ENCODE measurements at places on chromosomes 3 and 15.

DNA sequence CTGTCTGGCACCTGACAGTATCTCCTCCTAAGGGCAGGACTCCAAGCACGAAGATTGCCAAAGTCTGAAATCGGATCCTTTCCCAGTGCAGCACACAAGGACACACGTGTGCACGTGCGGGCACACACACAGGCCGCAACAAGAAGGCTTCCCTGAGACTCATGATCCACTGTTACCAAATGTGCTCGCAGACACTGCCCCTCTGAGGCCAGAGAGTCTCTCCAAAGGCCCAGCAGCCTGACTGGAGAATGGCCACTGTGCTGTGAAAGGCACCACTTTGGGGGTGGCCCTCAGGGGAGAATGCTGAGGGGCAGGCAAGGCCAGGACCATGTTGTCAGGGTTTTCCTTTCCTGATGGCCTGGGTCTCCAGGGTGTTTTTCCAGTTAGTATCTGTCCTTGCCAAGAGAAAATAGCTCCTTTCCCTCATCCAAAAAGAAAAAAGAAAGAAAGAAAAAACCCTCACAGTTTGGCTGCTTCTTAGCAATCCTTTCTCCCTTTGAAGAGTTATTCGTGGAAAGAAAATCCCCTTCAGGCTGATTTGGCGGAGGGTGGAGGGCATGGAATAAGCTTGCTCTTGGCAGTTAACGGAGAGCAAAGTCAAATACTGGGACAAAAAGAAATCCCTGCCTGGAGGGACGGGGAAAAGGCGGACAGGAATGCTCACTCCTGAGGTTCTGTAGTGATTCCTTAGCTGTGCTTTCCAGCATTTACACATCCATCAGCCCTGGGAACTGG is 112.2 kb upstream of the ETV5 start:
- DNase-seq: no peak

- no peak for DNase-seq
Observed at GRCh38 chr3:38147421-38147820, 9.0 kb downstream of the MYD88 start.

DNA sequence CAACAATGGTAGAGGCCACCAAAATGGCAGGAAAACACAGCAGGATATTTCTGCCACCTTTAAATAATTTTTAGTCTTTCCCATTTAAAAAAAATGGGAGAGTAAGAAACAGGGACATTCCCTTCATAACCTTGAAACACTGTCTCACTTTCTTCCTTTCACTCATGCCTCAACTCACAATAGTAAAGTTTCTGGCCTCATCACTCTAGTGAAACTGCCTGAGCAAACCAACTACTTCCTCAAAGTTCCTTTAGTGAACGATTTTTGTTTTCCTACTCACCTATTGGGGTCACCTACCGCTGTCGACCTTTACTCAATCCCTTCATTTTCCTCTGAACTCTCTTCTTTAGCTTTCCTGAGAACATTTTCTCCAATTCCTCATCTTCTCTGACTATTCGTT is 33.0 kb downstream of the SHC4 start:
- no peak for DNase-seq

- no peak for DNase-seq
Observed at GRCh38 chr3:12054245-12054644, 50.1 kb downstream of the SYN2 start.

GRCh38 chr15:56428821-56429458 is 36.0 kb downstream of the MNS1 start:
- no peak for DNase-seq

GRCh38 chr3:52193065-52193464 is 4.9 kb upstream of the ALAS1 start:
- no peak for DNase-seq

DNA sequence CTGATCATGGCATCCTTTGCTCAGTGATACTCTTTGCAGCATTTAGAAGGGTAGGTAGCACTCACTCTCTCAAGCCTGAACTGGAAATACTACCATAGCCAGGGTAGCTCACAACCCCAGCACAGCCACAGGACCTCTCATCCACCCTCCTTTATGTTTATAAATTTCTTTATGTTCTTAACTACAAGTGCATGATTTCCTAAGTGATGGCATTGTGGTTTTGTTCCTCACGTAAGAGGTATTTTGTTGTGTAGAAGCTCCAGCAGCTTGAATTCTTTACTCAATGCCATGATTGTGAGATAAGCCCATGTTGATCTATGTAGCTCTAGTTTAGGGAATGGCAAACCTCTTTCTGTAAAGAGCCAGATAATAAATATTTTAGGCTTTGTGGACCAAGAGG is 7.9 kb upstream of the RTP3 start:
- DNase-seq: no peak

- no peak for DNase-seq
Observed at GRCh38 chr3:119351581-119351980, 57.4 kb downstream of the ARHGAP31 start.

DNA sequence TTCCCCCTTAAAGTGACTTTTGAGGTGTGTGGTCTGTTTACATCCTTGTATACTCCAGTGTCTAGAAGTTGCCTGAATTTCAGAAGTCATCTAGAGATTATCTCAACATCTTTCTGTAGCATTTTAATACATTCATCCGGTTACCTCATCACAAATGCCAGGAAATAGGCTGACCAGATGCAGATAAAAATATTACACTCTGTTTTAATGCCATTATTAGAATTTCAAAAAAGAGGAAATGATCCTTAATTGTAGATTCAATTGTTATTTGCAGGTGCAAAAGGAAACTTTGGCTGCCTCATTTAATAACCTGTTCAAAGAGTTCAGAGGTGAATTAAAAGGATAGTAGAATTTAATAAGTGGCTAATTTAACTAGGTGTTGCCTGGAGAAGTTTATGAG is 290.9 kb downstream of the C3orf38 start:
- no peak for DNase-seq

DNA sequence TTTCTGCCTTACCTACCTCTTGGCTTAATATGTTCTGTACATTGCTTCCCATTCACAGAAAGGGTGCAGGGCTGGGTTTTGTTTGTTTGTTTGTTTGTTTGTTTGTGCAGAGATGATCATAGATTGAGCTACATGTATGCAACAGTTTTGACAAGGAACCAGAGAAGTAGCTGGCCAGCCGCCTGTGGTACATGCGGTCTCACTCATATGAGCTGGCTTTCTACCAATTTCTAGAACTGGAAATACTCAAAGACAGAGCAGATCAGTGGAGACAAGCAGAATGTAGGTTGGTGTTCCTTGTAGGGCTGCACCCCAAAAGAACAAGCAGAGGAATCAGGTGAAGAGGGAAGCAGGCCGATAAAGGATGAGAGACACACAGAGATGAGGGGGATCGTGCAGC is 502.7 kb downstream of the SOX2 start:
- DNase-seq: no peak

DNA sequence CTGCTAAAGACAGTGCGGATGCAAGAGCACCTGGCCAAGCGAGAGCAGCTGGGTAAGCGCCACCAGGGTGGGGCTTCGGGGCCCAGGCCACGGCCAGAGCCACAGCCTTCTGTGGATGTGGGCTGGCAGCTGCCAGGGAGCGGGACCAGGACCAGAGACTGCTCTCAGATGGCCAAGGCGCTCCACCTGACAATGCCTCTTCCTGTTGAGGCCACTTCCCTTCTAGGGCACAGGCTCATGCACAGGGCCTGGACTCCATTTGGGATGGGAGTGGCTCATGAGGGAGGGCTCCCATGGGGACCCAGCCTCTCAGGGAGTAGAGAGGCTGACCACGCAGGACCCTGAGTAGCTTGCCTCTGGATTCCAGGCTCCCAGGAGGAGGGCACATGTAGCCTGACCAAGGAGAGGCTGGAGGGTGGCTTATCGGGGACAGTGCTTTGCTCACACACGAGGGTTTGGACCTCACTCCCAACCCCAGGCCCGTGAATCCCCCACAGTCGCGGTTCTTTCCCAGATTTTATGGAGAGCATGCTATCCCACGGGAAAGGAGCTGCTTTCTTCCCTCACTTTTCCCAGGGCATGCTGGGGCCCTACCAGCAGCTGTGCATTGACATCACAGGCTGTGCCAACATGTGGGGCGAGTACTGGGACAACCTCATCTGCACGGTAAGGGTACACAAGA is 25.1 kb downstream of the ACAA1 start:
- no peak for DNase-seq

DNA sequence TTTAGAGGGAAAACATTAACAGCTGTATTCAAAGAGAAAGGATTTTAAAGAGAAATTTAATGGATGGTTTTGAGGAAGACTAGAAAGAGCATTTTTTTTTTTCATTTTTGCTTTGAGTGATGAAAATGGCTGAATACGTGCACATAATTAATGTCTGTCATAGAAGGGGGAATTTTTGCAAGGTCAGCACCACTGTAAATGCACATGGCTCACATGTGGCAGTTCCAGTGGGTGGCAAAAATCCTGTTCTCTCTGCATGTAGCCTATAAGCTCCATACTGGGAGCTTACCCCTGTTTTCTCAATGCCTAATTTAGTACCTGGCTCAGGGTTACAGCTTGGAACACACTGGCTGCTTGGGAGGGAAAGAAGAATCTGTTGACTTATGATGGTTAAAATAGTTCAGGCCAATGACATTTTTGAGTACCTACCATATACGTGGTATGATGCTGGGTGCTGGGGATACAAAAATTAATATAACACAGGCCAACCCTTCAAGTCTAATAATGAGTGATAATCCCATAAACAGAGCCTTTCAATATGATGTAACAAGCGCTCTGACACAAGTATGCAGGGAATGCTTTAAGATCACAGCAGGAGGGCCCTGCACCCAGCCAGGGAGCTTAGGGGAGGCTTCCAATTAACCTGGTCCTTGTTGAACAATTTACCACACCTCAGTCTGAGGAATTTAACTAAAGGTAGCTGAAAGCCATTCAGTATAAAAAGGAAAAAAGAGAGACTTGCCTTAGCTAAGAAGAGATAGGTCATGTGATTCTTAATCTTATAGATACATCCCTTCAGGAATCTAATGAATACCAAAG is 33.0 kb downstream of the HSPBAP1 start:
- no peak for DNase-seq

DNA sequence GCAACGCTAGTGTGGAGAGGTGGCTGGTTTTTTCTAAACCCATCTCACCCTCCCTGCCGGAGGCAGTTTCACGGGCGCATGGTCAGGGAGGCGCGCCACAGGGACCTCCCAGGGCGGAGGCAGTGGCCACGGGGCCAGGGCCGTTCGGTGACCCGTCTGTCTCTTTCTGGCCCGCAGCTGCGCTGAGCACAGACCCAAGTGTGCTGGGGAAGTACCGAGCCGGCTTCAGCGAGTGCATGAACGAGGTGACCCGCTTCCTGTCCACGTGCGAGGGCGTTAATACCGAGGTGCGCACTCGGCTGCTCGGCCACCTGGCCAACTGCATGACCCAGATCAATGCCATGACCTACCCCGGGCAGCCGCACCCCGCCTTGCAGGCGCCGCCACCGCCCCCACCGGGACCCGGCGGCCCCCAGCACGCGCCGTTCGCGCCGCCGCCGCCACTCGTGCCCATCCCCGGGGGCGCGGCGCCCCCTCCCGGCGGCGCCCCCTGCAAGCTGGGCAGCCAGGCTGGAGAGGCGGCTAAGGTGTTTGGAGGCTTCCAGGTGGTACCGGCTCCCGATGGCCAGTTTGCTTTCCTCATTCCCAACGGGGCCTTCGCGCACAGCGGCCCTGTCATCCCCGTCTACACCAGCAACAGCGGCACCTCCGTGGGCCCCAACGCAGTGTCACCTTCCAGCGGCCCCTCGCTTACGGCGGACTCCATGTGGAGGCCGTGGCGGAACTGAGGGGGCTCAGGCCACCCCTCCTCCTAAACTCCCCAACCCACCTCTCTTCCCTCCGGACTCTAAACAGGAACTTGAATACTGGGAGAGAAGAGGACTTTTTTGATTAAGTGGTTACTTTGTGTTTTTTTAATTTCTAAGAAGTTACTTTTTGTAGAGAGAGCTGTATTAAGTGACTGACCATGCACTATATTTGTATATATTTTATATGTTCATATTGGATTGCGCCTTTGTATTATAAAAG is 1.8 kb downstream of the HES1 start:
- DNase-seq: no peak

DNA sequence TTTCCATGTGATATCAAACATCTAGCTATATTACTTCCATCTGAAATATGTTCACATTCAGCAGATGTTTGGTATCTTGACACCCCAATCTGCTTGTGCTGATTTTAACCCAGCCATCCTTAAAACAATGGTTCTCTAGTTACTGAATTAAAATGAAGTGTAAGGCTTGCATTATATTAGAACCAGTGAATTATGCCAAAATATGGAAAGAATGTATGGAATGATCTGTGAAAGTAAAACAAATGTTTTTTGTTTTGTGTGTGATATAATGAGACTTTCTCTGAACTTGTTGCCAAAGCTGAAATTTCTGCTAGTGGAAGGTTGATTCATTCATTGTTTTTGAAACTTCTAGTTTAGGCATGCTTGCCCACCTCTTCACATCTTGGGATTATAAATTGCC is 317.1 kb downstream of the MEX3B start:
- DNase-seq: no peak

GRCh38 chr3:99439892-99440291 is 198.5 kb upstream of the COL8A1 start:
- no peak for DNase-seq

DNA sequence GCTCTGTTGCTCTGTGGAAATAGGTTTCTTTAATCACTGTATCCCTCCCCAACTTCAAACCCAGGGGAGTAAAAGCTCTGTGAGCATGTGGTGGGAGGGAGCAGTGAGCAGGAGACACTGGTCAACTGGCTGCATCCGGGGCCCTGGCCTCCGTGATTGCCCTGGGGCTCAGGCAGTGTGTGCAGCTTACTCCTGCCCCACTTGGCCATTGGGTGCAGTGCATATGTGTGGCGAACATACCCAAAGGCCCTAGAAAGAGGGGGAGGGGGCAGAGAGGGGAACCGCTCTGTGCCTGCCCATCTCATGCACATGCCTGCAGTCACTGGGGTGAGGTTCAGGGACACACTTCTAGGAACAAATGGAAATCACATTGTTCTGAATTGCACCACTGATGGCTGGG is 378.7 kb downstream of the ZBBX start:
- no peak for DNase-seq

GRCh38 chr3:68206524-68207117 is 552.2 kb upstream of the SUCLG2 start:
- no peak for DNase-seq

GRCh38 chr15:98942431-98942830 is 65.2 kb downstream of the PGPEP1L start:
- DNase-seq: no peak

DNA sequence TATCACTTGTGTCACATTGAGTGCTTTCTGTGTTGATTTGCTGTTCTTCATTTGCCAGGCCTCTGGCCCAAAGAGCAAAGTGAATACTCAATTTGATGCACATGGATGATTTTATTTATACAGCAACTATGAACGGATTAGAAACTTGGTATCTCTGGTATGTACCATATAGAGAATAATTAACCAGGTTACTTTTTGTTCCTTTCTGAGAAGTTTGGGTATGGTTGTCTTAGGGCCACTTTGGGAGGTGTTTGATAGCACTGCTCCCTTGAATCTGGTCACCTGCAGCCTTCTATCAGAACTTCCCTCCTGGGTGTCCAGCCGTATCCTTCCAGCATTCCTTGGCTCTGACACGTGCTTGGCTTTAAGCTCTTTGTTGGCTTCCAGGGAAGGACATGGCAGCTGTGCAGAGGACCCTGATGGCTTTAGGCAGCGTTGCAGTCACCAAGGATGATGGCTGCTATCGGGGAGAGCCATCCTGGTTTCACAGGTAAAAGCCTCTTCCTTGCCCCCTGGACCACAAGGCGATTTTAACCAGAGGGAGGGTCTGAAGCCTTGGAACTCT is 12.7 kb downstream of the TAGLN3 start:
- no peak for DNase-seq

GRCh38 chr3:155885292-155885691 is 14.8 kb downstream of the GMPS start:
- DNase-seq: no peak

- no peak for DNase-seq
Observed at GRCh38 chr3:127018306-127018828, 35.5 kb downstream of the PLXNA1 start.

- DNase-seq: no peak
Observed at GRCh38 chr3:78368636-78369345, 1328.9 kb downstream of the ROBO2 start.

Data from stimulated activated CD8-positive, alpha-beta memory T cell treated with anti-CD3 and anti-CD28 coated beads, Interleukin-2, amount 100 ng/mL, for 1 hour (primary cell).